ENCODE measurements at places on chromosomes 7 and 10. TPM values are rescaled to one million over a fixed set of nuclear protein-coding genes. Genes with fewer than 3 reads are reported as not detected.

Gene OLAH
- total RNA-seq = 0.39 TPM

Gene CFTR
- total RNA-seq = 0.06 TPM

Gene CHST15
- total RNA-seq = 8.9 TPM

Gene MMP21
- total RNA-seq = not detected

Gene COL13A1
- total RNA-seq = 0.94 TPM

Gene STAG3
- total RNA-seq = 0.50 TPM

Gene CLDN12
- total RNA-seq = 19.5 TPM

Gene SLC18A3
- total RNA-seq = not detected

Gene GALNT17
- 0.46 TPM for total RNA-seq

Gene XRCC2
- 0.11 TPM for total RNA-seq

Gene PTPRZ1
- 0.30 TPM for total RNA-seq

Gene RAB19
- not detected for total RNA-seq

Gene SPDYE8
- not detected for total RNA-seq

Gene GIMAP2
- total RNA-seq = 5.3 TPM

Gene CCDC126
- total RNA-seq = 13.4 TPM

Gene FAM25G
- not detected for total RNA-seq

Gene RNF133
- total RNA-seq = not detected

Gene KDM7A
- total RNA-seq = 59.4 TPM

Gene TM9SF3
- 30.4 TPM for total RNA-seq

Gene EPC1
- 37.1 TPM for total RNA-seq

Gene NUDT5
- 5.2 TPM for total RNA-seq

Gene FLNC
- total RNA-seq = 2,884 TPM

Gene HOXA1
- not detected for total RNA-seq

Gene FAM241B
- total RNA-seq = 1.6 TPM

Gene LRGUK
- 0.08 TPM for total RNA-seq

Gene SSC4D
- 1.0 TPM for total RNA-seq

Gene ATP6V0A4
- 0.44 TPM for total RNA-seq

Gene ZNF727
- 1.3 TPM for total RNA-seq

Gene OR6V1
- not detected for total RNA-seq

Gene NEUROG3
- total RNA-seq = not detected

Gene C10orf105
- not detected for total RNA-seq

Gene TLL2
- 0.41 TPM for total RNA-seq

Gene CLDN3
- not detected for total RNA-seq

Gene AOAH
- total RNA-seq = 2.1 TPM

Gene CYP26C1
- not detected for total RNA-seq

Gene FAM25A
- not detected for total RNA-seq
